Stimulated activated CD4-positive, alpha-beta T cell treated with anti-CD3 and anti-CD28 coated beads, Interleukin-1b, Interleukin-23, amount 100 ng/mL, for 24 hours (primary cell): ENCODE measurements at places on chromosomes 16 and 17.
A peak's percentile ranks its signal among the peaks of the same experiment; 100 is the strongest.

GRCh38 chr17:74212209-74212912 is 1.0 kb upstream of the TTYH2 start:
- no peak for DNase-seq

DNA sequence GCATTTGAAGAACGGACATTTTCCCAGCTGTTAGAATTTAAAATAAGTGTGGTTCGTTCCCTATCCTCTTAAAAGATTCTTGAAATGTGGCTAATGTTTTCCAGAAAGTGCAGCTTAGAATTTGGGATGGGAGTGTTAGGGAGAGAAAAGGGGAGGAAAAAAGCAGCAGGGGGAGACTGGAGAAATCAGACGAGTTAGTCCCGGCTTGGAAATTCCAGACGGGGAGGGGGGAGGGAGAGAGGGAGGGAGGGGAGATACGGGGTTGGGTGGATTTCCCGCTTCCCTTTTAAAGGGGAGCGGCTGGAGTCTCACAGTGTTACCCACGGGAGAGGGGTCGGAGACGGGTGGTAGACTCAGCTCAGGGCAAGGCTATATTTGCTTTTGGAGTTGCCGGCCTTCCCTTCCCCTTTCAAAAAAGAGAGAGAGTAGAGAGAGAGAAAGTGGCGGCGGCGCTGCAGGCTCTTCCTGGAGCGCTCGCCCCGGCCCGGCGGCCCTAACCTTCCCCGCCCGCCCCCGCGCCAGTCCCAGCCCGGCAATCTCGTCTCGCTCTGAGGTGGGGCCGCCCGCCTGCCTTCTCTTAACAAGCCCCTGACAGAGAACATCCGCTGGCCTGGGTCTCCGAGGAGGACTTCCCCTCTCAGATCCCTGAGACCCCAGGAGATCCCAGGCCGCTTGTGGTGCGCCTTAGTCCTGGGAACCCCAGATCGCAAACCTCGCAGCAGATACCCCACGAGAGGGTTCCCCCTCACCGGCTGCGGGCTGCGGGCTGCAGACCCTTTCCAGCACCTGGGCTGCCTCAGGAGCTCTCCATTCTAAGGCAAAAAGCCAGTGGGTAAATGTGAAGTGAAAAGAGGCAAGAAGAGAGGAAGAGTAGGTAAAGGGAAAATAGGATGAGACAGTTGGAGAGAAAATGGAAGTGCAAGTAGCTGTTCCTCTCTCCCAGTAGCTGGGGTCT is 6.6 kb downstream of the IGF2BP1 start:
- DNase-seq, result no peak

GRCh38 chr16:11297492-11298142 is 16.5 kb upstream of the PRM1 start:
- DNase-seq, result peak; percentile 16

- peak; percentile 78 for DNase-seq
Observed at GRCh38 chr16:68520649-68521086, 18.4 kb upstream of the ZFP90 start.

DNA sequence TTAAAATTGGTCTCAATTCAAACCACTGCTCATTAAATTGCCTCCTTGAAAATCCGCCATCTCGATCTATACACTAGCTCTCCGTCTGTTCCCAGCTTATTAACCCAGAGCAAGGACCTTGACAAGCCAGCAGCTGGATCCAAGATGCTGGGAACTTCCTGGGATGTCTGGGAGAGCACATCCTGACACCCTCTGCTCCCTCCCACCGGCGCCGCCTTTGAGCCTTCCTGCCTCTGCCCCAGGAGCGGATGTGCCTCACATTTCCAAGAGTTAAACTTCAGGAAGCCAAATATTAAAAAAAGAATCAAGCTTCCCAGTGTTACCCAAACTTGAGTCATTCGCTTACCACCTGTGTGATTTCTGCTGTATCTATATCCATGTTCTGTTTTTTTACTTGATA is 107.9 kb downstream of the HAPSTR1 start:
- no peak for DNase-seq

DNA sequence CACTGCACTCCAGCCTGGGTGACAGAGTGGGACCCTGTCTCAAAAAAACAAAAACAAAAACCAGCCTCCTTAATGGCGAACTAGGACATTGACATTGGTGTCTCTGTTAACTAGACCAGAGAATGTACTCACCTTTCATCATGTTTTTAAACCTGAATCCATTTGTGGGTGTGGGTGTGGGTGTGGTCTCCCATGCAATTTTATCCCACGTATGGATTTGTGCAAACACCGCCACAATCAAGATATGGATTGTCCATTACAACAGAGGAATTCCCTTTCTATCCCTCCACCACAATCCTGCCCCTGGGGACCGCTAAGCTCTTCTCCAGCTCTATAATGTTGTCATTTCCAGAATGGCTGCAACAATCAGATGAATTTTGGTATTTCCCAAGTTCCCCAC is 49.9 kb downstream of the DNAH17 start:
- DNase-seq, result no peak

DNA sequence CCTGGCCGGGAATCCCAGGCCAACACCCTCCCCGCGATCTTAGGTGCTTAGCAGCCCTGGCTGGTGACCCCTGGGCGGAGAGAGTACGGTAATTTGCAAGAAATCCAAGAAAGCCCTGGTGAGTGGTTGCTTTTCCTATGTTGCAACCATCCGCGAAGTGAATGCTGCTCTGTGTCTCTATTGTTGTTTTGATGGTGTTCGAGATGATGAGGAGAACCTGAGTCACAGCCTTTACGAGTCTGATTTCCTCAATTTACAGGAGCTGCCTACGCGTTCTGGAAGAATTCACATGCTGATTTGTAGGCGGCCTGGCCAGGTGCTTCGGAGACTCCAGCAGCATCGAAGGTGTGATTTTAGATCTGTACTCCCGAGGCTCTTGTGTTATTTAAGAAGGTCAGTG is 63.3 kb downstream of the TMEM235 start:
- no peak for DNase-seq

DNA sequence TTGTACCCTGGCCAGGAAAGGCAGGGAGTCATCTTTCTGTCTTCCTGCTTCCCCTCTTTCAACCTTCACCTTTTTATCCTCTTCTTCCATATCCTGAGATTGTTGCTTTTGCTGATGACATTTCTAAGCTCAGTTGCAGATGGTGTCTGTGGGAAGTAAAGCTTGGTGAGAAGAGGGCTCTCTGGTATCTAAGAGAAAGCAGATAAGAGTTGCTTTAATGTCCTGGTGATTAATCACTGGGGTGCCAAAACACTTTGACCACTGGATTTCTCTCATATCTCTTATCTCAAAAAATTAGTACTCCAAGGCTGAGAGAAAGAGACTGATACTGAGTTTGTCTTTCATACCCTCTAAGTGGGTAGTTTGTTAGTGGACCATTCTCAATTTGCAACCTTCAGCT is 71.3 kb downstream of the NEUROD2 start:
- no peak for DNase-seq

DNA sequence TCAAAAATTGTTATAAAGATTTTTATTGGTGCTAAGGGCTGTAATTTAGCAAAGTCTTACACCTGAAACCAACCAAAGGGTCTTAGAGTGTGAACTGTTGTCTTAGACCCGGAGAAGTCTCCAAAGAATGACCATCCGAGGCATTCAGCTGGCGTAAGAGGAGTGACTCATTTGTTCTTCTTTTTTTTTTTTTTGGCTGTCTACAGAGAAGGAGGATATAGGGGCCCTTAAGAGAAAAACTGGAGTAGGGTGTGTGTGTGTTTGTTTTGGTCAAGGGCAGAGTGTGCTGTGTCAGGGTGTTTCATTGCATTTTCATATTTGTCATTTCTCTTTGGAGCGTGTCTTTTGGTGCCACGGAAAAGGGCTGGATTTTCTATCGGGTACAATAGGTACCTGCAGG is 508.0 kb downstream of the WWOX start:
- DNase-seq, result no peak

DNA sequence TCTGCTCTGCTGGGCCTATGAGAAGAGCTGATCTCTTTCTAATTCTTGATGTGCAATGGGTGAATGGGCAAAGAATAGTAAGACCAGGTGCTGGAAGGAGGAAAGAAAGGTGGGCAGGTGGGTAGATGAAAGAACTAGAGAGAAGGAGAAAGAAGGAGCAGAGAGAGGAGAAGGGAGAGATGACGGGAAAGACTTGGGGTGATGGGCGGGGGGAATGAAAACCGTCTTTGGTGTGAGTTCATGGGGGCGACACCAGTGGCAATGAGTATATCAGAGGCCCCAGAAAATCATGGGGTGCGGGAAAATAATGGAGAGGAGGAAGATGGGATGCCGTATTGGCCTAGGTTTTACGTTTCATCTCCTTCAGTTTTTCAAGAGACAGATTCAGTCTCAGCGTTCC is 128.8 kb upstream of the PLCG2 start:
- no peak for DNase-seq

DNA sequence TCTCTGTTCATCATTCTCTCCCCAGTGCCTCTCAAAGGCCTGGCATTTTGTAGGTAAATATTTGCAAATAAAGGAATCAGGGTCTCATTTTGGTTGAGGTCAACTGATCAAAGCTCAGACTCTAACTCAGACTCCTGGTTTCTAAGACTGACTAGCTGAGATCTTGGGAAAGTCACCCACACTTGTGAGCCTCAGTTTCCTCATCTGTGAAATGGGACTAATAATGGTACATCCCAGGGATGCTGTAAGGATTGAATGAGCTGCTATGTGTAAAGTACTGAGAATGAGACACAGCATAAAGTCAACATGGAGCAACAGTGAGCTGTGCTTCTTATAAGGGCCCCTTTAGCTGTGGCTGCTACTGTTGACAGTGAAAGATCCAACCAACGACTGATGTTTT is 70.6 kb upstream of the XYLT1 start:
- DNase-seq, result no peak

DNA sequence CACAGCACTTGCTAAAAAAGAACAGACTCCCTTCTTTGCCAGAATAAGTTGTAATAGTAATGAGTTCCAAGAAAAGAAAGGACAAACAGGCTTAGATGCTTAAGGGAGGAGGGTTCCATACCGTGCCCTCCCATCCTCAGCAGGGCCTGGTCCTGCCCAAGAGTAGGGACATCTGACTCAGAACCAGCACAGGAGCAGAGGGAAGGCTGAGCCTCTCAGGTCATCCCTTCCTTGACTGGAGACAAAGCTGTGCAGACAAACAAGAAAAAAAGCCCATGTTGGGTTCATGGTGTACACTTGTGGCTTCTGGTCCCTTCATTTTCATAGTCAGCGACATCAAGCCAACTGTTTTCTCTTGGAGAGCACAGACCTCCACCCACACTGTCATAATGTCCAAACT is 44.2 kb upstream of the NDRG4 start:
- no peak for DNase-seq

- DNase-seq, result no peak
Observed at GRCh38 chr17:10767232-10767631, 36.7 kb downstream of the TMEM238L start.
